ENCODE measurements at places on chromosomes 4 and X.

DNA sequence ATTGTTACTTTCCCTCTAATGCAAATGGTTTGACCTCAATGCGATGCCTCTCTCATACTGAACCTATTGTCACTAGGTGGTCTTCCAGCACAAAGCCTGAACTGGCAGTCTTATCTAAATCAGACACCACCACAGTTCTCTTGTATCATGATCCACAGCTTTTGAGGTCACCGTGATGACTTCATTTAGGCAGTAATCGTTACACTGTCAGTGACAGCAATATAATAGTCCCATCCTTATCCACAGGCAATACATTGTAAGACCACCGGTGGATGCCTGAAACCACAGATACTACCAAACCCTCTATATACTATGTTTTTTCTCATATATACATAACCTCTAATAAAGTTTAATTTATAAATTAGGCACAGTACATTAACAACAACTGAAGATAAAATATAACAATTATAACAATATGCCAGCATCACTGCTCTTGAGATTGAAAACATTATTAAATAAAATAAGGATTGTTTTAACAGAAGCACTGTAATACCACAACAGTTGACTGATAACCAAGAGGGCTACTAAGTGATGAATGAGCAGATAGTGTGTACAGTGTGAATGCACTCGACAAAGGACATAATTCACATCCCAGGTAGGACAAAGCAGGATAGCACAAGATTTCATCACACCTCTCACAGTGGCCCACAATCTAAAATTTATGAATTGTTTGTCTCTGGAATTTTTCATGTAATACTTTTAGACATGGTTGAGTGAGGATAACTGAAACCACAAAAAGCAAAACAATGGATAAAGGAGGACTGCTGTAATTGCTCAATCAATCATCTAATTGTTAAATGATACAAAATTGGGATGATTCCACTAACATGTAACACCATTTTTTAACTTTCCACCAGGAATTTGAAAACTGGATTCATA is 419.4 kb downstream of the CENPC start:
- no peak for DNase-seq

GRCh38 chr4:82584931-82585330 is 23.1 kb upstream of the TMEM150C start:
- no peak for DNase-seq

DNA sequence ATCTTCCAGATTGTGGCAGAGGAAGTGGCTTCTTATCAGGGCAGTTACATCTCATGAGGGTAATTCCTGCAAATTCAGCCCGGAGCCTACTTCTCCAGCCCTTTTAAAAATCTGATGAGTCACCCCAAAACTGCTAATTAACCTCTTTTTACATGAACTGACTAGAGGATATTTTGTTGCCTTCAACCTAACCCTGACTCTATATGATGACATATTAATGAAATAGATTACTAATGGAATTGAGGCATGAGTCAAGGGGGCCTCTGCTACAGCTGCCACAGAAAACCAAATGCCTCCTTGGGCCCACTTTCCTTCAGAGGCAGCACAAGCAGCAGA is 72.5 kb downstream of the QRFPR start:
- DNase-seq: no peak

DNA sequence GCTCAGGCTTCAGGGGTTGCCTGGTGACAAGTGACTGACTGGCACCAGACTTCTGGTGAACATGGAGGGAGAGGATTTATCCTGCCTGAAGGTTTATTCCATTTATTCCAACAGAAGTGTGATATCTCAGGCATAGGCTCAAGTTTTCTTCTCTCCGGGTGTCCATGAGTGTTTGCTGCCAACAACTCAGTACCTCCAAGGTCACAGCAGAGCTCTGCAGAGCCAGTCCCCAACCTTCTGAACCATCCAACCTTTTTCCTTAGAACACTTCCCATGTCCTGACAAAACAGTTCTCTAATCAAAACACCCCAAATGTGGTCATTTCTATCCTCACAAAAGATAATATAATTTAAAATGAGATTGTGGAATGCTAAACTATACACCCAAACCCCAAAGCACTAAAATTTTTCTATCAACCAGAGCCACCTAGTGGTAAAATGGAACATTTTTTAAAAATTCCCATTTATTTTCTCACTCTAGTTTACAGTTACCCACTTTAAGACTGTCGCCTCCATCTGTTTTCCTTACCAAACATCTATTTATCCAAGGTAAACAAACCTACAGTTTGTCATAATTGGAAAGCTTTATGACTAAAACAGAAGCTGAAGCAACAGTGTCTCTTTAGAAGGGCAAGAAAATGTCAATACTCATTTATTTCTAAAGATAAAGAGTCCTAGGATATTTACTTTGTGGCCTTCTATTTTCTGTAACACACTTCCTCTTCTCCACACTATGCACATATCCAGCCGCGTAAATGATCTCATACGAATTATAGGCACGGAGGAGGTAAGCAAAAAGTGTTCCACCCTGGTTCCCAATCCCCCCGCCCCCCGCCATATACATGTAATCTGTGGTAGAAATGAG is 39.5 kb downstream of the TMEM154 start:
- no peak for DNase-seq

DNA sequence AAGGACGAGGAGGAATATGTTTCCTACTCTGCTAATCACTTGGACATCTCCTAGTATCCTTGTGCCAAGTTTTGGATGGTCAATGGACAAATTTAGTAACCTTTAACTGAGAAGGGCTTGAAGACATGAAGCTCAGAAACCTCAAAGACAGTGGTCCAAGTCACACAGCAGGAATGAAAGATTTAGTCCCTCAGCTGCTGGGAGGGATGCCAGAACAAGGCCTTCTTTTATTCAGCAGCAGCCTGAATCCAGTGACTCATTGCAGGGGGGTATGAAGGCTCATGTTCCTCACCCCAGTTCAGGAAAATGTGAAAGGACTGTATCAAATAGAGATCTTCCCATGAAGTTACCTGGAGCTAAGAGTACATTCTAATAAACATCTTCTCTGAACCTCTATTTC is 214.9 kb upstream of the UGT8 start:
- no peak for DNase-seq

DNA sequence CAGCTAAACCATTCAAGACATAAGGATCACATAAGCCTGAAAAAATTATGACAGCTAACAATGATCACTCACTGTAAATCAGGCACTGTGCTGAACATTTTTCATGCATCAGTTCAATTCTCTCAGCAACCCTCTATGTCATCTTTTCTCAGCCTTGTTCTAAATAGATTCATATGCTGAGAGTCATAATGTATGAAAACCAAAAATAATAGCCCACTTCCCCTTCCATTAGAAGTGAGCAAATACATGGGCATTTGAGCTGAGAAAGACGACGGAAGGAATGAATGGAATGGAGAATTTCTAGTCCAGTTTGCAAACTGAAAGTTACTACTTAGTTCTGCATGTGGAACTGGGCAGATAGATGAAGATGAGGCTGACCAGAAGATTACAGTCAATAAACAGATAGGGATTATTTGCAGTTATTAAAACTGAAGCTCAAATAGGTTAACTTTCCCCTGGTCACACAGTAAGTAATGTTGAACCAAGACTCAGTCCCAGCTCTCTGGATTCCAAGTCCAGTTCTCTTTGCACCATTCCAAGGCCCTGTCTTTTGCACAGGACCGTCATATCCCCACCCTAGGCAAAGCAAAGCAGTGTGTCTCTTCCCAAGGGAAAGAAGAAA is 1.6 kb upstream of the SH3RF1 start:
- peak; percentile 19 for DNase-seq

DNA sequence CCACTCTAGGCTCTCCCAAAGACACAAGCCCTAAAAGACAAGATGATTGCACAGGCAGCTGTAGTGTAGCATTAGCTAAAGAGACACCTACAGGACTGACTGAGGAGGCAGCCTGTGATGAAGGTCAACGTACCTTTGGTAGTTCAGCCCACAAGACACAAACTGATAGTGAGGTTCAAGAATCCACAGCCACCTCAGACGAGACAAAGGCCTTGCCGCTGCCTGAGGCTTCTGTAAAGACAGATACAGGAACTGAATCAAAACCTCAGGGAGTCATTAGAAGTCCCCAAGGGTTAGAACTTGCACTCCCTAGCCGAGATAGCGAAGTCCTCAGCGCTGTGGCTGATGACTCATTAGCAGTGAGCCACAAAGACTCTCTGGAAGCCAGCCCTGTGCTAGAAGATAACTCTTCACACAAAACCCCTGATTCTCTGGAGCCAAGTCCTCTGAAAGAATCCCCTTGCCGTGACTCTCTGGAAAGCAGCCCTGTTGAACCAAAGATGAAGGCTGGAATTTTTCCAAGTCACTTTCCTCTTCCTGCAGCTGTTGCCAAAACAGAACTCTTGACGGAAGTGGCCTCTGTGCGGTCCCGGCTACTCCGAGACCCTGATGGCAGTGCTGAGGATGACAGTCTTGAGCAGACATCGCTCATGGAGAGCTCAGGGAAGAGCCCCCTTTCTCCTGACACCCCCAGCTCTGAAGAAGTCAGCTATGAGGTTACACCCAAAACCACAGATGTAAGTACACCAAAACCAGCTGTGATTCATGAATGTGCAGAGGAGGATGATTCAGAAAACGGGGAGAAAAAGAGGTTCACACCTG is 306.3 kb downstream of the ANK2 start:
- DNase-seq: peak; percentile 52
